GOT3 (cell line): ENCODE measurements at places on chromosomes 7 and 10.

GRCh38 chr10:129715805-129716204 lies 248.3 kb downstream of the EBF3 start:
- no peak for DNase-seq

DNA sequence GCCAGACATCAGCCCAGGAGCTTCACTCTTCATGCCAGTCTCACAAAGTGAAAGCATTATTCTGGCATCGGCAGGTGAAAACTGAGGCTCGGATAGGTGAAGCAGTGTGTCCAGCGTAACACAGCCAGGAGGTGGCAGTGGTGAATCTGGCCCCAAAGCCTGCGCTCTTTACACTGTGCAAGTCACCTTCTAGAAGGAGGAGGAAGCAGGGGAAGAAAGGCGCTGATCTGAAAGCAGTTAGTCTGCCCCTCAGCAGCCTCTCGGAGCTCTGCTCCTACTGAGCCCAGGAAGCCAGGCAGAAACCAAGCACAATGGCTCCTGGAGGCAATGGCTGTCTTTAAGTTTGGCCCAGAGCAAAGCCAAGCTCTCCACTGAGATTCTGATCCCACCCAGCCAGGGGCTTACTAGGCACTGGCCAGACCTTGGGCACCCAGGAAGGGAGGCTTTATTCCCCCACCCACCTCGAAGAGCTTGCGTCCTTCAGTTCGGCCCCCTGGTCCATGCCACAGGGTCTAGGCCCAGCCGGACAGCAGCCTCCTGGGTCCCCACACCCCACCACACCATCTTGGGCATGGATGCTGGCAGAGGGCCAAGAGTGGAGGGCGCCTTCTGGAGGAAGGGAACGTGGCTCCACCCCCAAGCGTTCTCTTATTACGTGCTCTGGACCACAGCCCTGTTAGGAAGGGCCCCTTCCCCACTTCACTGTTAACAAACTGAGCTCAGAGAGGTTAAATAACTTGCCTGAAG lies 104.5 kb downstream of the GRID1 start:
- DNase-seq: no peak

- DNase-seq: no peak
Observed at GRCh38 chr7:75955331-75955955, 39.0 kb downstream of the TMEM120A start.

DNA sequence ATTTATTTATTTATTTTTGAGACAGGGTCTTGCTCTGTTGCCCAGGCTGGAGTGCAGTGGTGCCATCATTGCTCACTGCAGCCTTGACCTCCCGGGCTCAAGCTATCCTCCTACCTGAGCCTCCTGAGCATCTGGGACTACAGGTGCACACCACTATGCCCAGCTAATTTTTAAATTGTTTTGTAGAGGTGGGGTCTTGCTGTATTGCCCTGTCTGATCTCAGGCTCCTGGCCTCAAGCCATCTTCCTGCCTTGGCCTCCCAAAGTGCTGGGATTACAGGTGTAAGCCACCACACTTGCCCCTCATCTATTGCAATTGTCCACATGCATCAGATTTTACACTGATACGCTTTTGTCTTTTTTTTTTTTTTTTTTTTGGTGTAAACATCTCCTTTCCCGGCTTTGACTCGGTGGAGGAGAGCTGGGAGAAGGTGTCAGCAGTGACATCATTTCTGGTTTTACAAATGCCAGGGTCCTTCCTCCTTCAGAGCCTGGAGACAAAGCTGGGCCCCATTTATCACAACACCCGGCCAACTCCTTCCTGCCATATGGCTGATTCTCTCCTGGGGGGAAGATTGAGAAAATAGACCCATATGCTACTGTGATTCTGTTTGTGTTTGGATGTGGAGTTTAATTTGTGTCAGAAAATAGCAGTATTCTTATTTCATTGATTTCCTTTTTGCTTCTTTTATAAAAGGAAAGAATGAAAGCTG lies 61.3 kb downstream of the GALNT17 start:
- no peak for DNase-seq

DNA sequence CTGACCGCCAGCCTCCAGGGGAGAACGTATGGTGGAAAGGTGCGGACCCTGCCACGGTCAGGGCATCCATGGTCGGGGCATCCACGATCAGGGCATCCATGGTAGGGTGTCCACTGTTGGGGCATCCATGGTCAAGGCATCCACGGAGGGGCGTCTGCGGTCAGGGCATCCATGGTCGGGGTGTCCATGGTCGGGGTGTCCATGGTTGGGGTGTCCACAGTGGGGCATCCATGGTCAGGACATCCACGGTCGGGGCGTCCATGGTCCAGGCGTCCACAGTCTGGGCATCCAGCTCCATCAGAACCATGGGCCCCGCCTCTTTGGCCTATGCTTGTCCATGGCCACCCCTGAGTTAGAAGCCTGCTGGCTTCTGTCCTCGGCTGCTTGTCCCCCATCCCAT lies 148.1 kb downstream of the ADARB2 start:
- no peak for DNase-seq

- no peak for DNase-seq
Observed at GRCh38 chr10:132361581-132362101, 29.6 kb downstream of the LRRC27 start.

GRCh38 chr7:97022491-97023306 lies 1.9 kb downstream of the DLX5 start:
- DNase-seq: no peak

DNA sequence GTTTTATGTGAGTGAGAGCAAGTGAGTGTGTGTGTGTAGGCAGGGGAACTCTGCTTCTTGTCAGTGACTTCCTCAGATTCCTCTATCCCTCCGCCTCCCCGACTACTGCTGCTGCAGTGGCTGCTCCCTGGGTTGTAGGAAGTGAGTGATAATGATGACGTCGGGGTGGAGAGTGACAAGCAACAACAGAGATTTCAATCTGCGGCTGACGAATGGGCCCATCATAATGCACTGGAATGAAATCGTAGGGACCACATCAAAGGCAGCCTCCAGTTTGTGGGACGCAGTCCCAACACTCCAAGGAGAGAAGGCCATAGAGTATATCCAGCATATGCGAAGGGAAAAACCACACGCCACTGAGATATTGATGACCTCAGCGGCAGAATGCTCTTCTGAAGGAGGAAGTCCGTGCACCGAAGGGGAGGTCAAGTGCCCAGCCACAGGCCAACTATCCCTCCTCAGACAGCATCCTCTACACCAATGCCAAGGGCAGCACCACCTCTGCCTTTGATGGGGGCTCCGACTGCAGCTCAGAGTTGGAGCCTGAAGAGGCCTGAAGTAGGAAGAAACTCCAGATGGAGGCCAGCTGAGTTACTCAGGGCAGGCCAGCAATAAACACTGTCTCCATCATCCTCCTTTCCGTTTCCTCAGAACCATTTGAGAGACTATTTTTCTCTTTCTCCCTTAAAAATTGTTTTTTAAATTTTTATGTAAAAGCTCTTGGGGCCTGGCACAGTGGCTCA lies 11.3 kb upstream of the STMP1 start:
- DNase-seq: no peak

DNA sequence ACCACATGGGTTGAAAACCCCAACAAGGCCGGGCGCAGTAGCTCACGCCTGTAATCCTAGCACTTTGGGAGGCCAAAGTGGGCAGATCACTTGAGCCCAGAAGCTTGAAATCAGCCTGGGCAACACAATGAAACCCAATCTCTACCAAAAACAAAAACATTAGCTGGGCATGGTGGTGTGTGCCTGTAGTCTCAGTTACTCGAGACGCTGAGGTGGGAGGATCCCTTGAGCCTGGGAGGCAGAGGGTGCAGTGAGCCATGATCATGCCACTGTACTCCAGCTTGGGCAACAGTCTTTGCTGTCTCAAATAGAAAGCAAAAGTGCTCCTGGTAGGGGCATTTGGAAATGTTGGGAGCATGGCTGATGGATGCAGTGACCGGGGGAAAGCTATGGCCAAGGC lies 209.6 kb upstream of the PLXNA4 start:
- no peak for DNase-seq
